ENCODE measurements at places on chromosomes 2 and 18.

GRCh38 chr2:238861013-238861730 lies 13.3 kb downstream of the TWIST2 start:
- DNase-seq: no peak

DNA sequence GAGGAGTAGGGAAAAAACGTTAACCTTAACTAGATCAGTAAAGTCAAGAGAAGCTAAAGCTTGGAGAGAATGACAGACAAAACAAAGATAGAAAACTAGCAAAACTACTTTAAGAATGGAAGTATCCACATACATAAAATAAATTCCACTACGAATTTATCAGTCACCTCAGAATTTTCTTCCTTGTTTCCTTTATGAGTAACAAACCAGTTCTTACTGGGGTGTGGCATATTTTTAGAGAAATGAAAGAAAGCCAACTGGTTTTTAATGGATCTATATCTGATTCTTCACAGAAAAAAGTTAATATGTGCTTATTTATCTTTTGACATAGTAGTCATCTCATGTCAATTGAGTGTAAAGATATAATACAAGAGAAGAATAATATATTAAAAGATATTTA lies 2033.7 kb upstream of the CELF4 start:
- no peak for DNase-seq

DNA sequence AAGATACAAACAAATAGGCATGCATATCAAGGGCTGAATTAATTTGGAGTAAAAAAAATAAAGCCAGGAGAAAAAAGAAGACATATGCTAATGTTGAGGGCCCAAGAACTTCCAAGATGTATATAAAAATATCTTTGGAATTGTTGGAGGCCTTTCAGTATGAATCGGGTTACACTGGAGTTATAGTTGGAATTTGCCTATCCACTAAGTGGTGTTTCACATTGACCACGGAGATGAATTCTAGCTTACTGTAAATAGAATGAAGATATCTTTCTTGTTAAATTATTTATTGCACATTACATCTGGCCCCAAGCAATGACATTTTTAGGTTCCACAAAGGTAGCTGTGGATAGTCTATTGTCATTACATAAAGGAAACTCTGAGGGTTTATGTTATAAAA lies 38.5 kb upstream of the TRIB2 start:
- DNase-seq: no peak

DNA sequence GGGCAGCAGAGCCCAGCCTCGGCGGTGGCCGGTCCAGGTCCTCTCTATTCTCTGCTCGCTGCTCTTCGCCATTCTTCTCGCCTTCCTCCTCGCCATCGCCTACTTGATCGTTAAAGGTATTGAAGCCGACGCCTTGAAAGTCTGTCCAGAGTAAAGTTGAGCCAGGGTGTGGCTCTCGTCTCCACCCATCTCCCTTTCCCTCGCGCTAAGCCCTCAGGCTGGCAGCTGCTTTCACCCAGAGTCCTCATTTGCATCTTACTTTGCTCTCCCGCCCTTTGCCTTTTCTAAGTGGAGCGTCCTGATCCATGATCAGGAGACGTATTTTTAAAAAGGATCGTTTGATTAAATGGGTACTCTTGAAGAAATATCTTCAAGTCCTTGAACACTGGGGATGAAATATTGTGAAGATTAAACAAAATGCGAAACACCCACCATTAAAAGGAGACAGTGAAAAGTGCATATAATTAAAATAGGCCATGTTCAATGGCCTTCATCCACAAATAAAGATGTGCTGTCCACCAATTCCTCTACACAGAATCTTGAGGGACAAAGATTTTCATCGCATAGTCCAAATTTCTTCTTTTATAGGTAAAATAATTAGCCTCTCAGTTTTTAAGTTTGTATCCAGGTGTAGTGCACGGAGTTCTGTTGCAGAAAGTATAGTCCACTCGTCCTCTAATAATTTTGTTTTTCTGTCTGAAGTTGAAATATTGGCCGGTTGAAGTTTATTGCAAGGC lies 657 bp downstream of the ARL6IP6 start:
- DNase-seq: no peak

GRCh38 chr2:46236006-46236875 lies 61.0 kb upstream of the EPAS1 start:
- no peak for DNase-seq

DNA sequence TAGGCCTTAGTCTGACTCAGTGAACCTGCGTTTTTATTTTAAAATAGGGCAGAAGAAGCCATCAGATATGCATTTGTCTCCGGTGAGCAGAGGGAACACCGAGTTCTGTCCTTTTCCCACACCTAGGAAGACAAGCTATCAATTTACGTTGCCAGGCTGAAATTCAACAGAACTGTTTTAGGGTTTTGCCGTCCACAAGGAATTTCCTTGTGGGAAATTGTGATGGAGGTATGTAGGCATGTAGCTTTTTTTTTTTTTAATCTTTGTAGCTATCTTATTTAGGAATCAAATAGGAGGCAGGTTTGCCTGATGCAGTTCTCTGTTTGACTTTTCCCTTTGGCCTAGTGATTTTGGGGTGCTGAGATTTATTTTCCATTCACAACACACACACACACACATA lies 62.0 kb upstream of the ASAP2 start:
- no peak for DNase-seq

Measured in CD4-positive, alpha-beta T cell treated with Interleukin-12 subunit alpha and Interleukin-12 subunit beta, for 1 hour (primary cell).